Non-pigmented ciliary epithelial cell (primary cell): ENCODE measurements at places on chromosomes 12 and 14.

- no peak for DNase-seq
These were observed 379.0 kb downstream of the NPAS3 start for GRCh38 chr14:33317675-33318074.

DNA sequence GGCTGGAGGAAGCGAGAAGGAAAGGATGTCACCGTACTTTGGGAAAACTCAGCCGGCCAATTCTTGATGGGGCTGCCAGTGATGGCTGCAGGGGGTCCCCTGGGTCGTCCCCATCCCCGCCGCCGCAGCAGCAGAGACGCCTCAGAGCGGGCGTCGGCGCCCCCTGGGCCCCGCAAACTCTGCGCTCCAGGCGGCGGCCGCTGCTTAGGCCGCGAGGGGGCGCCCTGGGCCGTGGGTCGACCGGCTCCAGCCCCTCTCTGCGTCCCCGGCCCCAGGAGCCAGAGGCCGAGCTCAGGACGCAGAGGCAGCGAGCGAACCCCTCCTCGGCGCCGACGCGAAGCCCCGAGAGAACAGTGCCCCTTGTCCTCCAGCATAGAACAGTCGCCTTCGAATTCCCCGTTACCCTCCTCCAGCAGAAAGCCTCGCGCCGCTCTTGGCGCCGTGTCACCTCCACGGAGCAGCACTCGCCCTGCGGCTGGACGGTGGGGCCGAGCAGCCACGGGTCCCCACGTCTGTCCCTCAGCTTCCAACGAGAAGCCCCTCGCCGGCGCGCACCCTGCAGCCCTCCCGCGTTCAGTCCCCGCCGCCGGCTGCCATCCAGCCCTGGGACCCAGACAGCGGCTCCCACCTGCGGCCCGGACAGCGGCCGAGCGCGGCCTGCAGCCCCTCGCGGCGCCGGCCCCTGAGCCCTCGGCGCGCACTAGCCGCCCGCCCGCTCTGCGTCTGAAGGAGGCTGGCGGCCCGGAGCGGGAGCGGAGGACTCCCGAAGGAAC lies 106.6 kb downstream of the PRICKLE1 start:
- DNase-seq: no peak

DNA sequence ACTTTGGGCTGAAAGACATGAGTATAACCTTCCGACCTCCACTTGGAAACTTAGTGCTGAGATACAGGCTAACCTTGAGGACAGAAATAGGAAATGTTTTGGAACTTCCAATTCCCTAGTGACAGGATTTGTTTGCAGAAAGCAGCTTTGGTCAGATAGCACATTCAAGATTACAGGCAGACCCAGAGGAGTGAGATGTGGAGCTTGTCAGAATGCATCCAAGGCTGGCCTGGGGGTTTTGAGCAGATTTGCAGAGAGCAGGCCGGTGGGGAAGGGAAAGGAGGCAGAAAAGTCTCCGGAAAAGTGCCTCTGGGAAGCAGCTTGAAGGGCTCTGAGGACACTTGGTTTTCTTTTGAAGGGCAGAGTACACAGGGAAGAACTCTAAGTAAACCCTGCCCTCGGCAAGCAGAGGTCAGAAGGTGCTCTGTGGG lies 180.3 kb downstream of the ETV6 start:
- no peak for DNase-seq

GRCh38 chr12:52347551-52348510 lies 19.4 kb downstream of the KRT85 start:
- no peak for DNase-seq

DNA sequence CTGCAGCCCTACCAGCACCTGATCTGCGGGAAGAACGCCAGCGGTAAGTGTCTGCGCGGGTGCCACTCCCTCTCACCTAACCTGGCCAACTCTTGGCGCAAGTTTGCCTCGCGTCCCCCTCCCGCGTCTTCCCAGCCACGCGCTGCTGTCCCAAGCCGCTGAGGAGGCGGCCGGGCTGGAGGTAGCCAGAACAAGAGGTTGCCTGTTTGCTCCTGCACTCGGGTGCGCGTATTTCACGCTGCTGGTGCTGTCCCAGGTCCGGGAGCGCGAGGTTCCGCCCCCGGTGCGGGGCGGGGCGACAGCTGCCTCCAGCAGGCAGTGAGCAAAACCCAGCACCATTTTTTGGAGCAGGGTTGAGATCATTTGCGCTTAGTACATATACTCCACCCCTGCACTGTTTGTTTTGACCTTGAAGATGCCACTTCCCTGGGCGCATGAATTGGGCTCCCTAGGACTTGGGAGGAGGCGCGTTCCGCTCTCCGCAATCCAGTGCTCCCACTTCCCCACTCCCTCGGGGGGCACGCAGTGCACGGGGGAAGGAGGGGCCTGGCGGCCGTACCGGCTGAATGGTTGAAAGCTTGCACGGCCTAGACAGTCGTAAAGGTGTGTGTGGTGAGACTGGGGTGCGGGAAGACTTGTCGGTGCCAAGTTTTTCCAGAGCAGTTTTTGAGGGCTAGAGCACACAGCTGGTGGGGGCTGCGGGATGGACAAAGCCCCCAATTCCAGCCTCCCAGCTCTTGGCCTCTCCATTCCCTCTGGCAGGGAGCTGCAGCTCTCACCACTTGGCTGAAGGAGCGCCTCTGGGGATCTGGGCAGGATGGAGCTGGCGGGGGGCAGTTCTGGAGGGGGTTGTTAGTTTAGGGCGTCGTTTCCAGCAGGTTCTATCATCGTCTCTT lies 226.9 kb upstream of the CRY1 start:
- DNase-seq: no peak

DNA sequence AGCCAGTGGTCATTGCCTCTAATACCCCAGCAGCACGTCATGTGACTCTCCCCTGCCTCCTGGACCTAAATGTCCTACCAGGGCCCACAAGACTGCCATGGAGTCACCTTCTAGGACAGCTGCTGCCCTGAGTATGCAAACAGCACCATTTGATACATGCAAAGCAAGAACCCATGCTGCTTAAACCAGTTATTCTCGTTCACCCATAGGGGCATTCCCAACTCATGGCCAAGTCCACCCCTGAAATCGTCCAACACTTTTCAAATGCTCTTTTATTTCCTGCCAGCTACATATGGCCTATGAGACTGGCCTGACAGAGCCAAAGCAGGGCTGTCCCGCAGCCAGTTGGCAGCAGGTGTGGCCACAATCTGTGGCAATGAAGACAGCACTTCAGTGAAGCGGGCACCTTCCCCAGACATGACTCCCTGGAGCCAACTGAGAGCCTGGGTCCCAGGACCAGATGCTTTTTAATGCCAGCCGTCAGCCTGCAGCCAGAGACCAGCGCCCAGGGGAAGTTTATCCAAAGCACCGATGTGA lies 99.9 kb downstream of the BCAT1 start:
- DNase-seq: no peak

GRCh38 chr12:24979329-24979728 lies 30.4 kb upstream of the BCAT1 start:
- no peak for DNase-seq

- DNase-seq: peak; percentile 11
These were observed 141.4 kb downstream of the MYRFL start for GRCh38 chr12:69966409-69966808.
